ENCODE measurements at places on chromosomes 2 and 18. TPM values are rescaled to one million over a fixed set of nuclear protein-coding genes. Genes with fewer than 3 reads are reported as not detected.

- DNase-seq, result no peak
Observed at GRCh38 chr2:116511426-116511825, 1303.1 kb upstream of the DDX18 start.

DNA sequence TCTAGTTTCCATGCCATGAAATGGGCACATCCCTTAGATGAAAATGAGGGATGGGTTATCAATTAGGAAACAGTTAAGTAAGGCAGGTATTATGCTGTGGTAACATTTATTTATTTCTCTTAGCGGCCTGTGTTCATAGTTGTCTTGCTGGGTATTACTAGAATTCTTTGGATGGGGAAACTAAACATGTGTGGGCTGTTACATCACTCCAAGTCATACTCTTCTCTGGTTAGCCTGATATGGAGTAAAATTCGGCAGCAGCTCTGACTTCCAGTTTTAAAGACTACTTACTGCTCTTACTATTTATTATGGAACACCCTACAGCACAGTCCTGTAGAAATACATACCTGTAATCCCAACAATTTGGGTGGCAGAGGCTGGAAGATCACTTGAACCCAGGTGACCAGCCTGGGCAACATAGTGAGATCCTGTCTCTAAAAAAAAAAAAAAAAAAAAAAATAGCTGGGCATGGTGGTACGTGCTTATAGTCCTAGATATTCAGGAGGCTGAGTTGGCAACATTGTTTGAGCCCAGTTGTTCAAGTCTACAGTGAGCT, 33.1 kb upstream of the RASGRP3 start:
- DNase-seq, result no peak

GRCh38 chr2:124320051-124320688, 295.1 kb downstream of the CNTNAP5 start:
- DNase-seq, result no peak

DNA sequence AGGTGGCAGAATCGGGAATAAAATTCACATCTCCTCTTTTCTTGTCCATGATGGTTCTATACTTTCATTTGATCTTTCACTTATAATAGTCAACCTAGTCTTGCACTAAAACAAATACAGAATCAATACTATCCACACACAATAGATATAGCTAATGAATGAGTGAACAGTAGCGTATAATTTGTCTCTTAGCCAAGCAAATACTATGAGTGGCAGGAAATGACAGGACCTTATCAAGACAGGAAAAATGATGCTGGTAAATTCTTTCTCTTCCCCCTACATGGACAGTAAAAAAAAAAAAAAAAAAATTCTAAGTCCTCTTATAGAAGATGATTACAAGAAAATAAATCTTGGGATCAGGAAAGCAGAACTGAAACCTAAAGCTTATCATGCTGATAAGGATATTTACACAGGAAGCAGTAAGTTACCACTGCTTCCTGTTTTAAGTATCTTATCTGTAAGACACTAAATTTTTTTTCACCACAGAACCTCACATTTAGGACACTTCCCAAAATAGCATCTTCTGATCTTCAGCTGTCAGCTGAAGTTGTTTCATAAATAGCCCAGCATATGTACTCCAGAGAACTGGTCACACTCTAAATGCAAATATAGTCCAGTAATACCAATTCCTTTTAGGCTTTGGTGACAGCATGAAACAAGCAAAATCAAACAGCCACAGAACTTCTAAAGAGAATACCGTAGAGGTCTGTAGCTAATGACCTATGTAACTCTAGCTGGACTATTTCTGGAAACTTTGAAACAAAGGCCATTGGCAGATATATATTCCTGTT, 27.0 kb downstream of the IRS1 start:
- peak; percentile 13 for DNase-seq

DNA sequence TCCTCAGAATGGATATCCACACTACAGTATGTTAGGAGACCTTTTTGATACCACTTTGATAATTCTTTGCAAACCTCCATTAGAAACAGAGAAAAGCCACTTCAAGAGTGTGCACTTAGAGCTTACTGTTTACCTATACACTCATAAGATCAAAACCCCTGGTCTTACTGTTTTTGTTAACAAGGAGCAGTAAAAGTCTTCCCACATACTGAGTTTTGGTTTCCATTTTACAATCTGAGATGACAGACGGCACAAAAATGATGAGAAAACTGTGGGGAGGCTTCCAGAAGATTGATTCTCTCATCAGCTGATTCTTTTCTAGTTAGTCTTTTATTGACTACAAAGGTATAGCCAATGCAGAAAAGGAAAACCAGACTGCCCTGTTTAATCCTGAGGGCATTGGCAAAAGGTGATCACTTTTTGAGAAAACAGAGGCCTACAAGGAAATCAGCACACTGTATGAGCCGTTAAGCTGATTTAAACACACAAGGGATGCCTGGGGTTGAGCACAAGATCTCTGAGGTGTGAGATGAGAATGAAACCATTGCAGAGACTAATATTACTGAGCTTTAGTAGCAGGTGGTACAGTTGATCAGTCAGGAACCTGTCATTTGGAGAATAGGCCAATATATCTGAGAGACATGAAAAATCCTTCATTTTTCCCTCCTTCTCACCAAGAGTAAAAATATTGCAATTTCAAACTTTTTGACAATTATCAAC, 368.6 kb downstream of the GRB14 start:
- no peak for DNase-seq

DNA sequence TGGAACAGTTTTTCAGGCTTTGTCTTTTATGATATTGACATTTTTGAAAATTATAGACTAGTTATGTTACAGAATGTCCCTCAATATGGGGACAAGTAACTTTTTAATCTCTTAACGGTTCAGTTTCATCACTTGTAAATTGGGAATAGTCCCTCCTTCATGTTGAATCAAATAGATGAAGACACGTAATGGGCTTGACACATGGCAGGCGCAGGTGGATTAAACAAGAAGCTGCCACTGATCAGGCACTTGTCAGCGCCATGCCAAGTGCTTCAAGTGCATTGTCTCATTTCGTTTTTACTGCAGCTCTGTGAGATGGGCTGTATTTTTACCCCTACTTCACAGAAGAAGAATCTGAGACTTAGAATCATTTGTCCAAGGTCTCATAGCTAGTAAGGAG, 9.5 kb upstream of the SMAD4 start:
- DNase-seq, result no peak

- DNase-seq, result no peak
Observed at GRCh38 chr2:11560806-11561205, 27.0 kb downstream of the GREB1 start.

Gene OXER1
- total RNA-seq, result not detected

Gene EMX1
- total RNA-seq, result not detected

Gene IL1R1
- 5.5 TPM for total RNA-seq

Gene CGREF1
- 4.0 TPM for total RNA-seq

Gene CAVIN2
- total RNA-seq, result 171 TPM

Gene C1QL2
- not detected for total RNA-seq

Data from endothelial cell of umbilical vein (primary cell).